Dorsolateral prefrontal cortex (tissue), 122 donors: ENCODE measurements at places on chromosomes 11 and 22.
A peak's percentile ranks its signal among the peaks of the same experiment; 100 is the strongest.

DNA sequence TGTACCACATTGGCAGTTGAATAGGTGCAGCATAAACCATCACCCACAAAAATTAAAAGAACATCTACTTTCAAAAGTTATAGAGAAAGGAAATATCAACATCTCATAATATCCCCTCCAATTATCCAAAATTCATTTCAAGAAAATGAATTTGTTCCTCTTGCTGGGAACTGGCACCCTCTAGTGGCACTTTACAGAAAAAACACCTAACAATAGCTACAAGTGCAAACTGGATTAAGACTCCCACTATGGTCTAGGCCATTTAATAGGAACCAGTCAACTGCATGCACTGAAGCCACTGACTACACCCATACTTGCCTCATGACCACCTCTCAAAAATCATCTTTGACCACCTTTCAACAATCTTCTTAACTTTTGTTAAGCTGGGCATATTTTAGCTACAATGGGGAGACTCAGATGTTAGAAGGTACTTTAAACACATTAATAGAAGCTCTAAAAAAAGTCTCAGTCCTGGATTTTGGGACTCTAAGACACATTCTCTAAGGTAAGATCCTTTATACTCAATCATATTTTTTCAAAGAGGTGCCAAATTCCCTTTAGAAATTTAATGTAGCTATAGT is 17.3 kb downstream of the TRAF6 start:
- peak; percentile 28 for DNase-seq

DNA sequence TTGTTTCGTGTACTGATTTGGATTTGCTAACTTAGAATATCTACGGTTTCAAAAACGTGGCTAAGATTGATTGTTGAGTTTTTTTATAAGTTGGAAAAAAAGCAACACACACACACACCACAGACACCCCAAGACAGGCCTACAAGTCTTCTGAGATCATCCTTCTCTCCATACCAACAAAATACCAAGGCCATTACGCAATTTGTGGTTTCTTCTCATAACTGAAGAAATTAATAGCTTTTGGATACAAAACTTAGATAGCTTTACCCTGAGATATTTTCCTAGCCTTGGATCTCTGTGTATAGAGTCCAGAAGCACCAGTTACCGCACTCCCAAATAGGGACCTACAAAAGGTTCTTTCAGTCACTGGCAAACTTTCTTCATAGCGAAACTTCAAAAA is 113.6 kb downstream of the SIK3 start:
- no peak for DNase-seq

- no peak for DNase-seq
These were observed 73.6 kb upstream of the GRK3 start for GRCh38 chr22:25490896-25491295.

DNA sequence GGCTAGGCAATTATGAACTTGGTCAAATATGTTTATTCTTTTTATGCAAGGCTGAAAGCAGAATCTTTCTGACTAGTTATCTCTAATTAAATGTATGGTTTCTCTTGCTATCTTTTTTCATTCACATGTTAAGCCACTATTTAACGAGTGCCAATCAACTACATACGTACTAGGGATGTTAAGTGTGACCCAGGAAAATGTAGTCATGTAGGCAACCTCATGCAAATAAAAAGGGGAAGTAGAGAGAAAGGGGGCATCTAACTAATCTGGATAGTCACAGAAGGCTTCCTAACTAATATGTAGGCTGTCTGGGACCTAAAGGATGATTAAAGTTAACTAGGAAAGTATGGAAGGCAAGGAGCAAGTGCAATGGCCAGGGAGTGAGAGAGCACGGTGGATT is 23.5 kb downstream of the TBRG1 start:
- no peak for DNase-seq

- no peak for DNase-seq
These were observed 1.7 kb downstream of the EP300 start for GRCh38 chr22:41094041-41094593.

GRCh38 chr11:88308576-88308975 is 29.0 kb downstream of the CTSC start:
- no peak for DNase-seq

DNA sequence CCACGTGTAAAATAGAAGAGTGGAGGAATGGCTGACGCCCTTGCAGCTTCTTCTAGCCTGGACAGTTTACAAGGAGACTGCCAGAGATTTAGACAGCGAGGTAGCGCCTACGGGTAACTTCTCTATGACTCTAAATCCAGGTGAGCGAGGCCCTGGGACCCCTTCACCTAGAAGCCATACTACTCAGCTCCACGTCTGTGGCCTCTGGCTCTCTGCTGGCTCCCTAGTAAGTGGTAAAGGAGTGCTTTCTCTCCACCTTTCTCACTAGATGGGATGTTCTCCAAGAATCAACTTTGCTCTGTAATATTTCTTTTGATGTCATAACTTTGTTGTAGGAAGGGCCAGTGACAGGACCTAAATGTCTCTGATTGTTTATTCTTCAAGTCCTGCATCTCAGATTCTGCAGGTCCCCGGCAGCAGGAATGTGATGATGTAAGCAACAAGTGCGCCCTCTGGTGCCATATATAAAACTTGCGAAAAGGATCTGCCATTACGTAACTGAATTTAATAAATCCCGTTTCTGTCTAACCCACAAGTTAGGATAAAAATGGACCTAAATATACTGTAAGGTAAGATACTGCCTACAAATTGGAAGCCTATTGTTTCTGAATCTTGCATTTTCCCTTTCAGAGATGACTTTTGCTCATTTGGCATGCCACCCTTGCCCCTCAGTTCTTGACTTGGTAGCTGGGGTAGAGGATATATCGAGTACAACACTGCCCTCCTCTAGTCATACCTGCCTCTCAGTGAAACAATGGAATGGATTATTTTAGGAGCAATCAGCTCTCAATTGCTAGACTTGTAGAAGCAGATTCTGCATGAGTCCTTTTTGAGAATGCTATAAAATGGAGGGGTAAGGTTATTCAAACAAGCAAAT is 11.0 kb upstream of the PTPN5 start:
- DNase-seq: no peak

DNA sequence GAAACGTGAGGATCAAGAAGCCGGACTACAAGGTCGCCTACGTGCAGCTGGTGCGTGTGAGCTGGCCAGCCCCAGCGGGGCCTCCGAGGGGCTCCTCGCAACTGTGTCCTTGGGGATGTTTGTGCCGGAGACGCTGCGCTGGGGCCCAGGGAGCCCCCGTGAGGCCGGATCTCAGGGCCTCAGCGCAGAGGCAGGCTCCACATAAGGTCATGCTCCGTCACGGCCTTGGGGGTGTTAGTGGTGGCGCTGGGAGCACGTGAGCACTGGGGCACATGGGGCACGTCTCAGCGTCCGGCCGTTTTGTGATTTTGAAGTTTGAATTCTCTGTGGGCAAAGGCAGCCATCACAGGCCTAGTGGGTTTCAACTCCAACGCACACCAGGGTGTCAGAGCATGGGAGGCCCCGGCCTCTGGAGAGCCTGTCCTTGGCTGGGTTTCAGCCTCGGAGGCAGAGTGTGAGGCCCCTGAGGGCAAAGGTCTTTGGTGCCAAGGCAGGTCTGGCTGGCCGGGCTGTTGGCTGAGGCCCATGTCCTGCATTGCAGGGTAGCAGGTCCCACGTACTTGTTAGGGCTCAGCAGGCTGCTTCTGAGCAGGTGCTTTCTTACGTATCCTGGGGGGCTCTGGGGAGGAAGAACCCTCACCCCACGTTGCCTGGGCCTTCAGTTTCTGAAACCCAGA is 5.8 kb downstream of the MRPL23 start:
- DNase-seq: no peak

DNA sequence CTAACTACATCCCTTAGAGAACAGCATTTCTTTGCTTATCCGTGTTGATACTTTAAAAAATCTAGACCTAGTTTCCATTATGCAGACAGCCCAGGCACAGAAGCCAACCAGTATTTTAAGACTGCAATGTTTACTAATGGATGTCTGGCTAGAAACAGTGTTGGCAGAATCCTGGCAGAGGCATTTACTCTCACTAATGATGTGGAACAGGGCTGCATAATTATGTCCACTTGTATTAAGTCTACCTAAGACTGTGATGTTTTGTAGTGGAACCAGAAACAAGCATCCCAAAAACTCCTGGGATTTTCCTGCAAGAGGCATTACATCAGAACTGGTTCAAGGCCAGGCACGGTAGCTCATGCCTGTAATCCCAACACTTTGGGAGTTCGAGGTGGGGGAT is 50.2 kb upstream of the PICALM start:
- no peak for DNase-seq

DNA sequence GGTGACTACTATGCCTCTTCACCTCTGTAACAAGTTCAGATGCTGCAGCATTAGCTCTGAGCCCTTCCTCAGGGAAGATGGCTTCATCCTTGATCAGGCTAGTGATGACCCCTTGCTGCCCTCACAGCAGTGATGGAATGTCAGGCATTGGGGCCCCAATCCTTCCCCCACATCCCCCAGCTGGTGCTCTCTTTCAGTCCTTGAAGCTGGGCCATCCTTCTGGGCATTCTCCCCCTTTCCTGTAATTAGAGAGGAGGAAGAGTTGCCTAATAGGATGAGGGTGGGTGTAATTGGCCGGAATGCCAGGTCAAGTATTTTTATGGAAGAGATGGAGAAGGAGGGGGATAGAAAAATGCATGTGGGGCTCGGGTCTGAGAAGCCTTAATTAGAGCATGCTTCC is 62.6 kb downstream of the TRAF6 start:
- no peak for DNase-seq

DNA sequence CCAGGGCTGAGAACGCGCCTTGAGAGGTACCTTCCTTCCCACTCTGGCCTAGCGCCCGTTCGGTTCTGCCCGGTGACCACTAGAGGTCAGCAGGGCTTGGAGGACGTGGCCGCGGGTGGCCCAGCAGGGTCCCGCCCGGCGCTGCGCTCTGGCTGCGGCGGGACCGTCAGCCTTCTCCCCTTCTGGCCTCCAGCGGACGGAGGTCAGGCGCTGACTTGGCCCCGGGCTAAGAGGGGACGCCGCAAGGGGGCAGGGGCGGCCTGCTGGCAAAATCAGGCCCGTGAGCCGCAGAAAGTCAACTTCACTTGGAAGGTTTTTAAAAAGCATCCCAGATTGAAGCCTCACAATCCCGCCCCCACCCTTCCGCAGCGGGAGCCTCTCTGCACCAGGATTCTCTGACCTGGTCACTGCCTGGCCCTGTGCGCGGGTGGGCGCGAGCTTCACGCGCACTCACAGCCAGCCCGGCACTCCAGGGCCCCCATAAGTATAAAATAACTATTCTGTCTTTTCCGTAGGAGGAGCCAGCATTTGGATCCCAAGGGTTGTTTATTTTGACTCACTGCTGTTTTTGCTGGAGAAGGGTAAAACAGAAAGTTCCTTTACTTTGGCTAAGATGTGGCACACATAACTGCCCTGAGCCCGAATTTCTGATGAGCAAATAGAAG is 23.2 kb upstream of the ZBTB16 start:
- DNase-seq: peak; percentile 85

DNA sequence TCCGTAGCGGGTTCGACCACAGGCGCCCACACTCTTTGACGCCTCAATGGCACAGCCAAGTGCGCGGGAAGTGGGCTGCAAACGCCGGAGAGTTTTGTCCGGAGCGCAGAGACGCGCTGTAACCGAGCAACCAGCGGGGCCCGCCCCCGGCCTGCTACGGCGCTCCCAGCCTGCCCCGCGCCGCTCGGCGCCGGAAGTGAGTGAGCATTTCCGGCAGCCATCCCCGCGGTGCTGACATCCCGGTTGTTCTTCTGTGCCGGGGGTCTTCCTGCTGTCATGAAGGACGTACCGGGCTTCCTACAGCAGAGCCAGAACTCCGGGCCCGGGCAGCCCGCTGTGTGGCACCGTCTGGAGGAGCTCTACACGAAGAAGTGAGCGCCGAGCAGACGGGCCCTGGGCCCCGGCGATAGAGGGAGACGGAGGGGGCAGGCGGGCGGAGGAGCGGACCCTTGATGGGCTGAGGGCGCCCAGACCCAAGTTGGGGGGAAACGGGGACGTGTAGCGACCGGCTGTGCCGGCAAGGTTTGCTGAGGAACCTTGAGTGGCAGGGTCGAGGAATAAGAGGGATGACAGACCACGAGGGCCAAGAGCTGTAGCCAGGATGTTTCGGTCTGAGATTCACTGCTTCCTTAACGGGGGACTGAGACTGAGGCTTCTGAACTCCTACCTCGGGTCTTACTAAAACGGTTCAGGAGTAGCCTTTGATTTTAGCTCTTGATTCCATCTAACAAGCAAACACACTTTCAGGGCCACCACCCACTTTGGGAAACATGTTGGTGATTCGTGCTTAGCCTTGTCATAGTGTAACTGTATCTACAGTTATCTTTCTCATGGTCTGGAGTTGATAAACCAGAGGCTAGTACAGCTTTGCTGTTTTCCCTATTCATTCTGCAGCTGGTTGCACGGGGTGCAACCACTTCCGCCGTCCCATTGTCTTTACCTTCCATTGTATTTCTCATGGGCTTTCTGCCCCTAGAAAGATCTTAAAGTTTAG is at the start of gene PSMD13:
Gene PSMD13, plus strand, starts transcription at position 203 of the 994 bp plus-strand sequence. Its CDS starts 74 bp downstream, at position 277.
- DNase-seq: peak; percentile 85

GRCh38 chr22:38751422-38752346 is 4.1 kb downstream of the SUN2 start:
- peak; percentile 53 for DNase-seq

DNA sequence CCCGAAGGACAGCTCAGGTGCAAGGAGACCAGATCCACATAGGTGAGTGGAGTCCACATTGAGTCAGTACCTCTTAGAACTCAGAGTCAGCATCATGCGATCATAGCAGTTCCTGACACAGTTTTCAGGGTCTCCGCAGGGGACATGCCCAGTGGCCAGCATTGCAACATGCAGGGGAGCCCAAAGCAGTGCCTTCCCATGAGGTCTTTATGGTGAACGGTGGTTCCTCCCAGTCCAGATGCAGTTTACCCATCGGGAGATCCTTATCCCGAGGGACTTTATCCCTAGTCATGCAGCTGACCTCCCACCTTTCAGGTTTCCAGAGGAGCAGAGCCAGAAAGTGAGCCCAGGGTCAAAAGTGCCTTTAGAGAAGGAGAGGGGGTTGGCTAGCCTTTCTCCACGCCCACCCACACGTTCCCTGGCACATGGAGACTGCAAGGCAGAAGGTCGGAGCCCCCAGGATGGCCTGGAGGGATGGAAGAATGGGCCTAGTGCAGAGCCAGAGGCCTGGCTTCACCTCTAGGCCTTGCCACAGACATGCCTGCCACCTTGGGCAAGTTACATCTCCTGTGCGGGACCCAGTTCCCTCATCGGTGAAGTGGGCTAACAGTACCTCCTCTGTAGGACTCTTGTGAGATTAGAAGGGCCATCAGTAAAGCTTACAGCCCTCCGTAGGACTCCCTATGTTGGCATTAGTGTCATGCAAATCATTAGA is 6.4 kb downstream of the KCTD17 start:
- no peak for DNase-seq

DNA sequence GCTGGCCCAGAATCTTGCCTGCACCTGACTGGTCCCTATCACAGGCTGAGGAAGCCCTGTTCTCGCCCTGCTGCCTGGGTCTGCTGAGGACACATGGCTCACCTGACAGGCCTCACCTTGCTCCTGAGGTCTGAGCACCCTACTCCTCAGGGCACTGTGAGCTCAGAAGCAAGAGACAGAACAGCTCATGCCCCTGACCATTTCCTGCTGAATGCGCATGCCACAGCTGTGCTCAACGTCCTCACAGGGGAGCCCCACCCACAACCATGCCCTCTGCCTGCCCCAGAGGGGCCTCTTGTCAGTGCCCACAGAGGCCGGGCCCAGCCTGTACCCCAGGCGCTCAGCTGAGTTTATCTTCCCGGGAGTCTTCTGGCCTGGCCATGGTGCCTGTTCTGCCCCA is 2.8 kb upstream of the TSPO start:
- no peak for DNase-seq

- no peak for DNase-seq
These were observed 52.9 kb upstream of the RTL6 start for GRCh38 chr22:44550711-44551491.

- no peak for DNase-seq
These were observed at the start of gene TSPAN18 for GRCh38 chr11:44726283-44727113. Gene TSPAN18, plus strand, starts transcription at chr11:44726962. Its CDS starts 179,455 bp downstream, at chr11:44906417.

- DNase-seq: no peak
These were observed 27.8 kb upstream of the UBASH3B start for GRCh38 chr11:122627745-122628144.
